ENCODE measurements at places on chromosomes 5 and 9.

DNA sequence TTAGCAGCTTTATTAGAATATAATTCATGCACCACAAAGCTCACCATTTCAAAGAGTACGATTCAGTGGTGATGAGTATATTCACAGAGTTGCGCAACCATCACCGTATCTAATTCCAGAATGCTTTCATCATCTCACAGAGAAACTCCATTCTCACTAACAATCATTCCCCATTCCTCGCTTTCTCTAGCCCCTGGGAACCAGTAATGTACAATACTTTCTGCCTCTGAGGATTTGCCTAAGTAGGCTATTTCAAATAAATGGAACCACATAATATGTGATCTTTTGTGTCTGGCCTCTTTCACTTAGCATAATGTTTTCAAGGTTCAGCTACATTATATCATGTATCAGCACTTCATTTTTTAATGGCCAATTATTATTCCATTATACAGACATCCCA is 145.1 kb upstream of the ADAMTS16 start:
- no peak for DNase-seq

- DNase-seq = no peak
Measured at GRCh38 chr5:166596043-166596442, 1695.4 kb upstream of the WWC1 start.

DNA sequence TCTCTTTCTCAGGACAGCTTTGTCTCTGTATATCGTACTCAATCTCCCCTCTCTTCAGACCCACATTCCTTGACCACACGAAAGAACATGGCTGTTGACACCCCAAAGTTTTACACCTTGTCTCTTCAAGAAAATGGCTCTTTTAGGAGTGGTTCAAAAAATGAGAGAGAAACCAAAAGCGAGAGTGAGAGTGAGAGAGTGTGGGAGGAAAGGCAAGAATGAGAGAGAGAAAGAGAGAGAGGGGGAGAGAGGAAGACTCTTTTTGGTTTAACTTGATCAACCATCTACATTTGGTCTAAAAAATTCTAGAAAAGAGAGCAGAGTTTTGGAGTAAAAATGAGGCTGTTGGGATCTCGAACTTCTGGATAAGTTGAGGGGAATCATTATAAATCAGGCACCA is 581.8 kb upstream of the WWC1 start:
- DNase-seq = no peak

DNA sequence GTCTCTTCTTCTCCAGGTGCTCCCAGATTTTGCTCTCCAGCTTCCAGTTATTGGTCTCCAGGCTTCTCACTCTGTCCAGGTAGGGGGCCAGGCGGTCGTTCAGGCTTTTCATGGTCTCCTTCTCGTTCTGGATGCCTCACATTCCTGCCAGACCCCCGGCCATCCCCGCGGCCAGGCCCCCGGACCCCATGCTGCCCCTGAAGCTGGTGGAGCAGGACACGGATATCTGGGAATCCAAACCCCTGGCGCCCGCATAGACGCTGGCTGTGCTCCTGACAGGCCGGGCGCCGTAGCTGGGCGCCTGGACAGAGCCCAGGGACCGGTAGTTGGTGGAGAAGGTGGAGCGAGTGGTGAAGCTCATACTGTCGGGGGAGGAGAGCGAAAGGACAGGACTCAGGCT is 534.4 kb upstream of the TLE4 start:
- no peak for DNase-seq

DNA sequence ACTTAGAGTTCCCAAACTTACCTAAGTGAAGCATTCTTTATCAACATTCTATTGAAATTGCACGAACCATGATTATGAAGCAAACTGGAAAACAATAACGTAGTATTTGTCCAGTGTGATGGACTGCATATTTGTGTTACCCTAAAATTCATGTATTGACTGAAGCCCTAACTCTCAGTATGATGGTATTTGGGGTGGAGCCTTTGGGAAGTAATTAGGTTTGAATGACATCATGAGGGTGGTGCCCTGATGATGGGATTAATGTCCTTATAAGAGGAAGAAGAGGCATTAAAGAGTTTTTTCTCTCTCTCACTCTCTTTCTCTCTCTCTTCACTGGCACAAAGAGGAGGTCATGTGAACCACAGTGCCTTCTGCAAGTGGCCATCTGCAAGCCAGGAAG is 365.4 kb upstream of the PTGER4 start:
- DNase-seq = no peak

DNA sequence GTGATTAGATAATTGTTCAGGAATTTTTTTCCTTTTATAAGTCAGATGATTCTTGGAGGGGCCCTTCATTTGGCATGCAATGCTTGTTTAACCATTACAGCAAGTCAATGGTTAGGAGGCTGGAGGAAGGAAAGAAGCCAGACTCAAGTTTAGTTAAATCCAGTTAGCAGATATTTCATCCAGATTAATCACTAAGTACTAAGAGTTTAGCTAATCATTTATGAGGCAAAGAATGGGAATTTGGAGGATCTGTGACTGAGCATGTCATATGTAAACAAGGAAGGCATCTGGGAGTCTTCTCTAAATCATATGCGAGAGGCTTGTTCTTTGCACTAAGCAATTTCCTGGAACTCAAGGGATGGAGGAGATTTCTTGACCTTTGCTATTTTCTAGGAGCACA is 145.3 kb upstream of the SGCD start:
- no peak for DNase-seq

DNA sequence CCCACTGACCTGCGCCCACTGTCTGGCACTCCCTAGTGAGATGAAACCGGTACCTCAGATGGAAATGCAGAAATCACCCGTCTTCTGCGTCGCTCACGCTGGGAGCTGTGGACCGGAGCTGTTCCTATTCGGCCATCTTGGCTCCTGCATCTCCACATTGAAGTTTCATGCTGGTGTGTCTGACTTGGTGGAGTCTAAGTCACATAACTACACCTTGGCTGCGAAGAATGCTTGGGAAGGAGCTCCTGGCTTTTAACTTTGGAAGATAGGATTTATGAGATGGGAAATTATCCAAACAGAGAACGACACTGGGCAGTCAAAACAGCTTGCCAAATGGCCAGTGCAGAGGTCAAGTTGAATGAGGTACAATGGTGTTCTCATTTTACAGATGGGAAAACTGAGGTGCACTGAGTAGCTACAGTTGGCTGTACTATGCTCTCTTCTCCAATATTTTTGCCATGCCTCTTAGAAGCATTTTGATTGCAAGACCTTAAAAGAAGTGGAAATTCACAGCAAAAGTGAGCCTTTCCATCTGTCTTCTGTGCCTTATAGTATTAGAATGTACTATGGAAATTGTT is 36.7 kb downstream of the CCDC192 start:
- no peak for DNase-seq
